Suppressor macrophage treated with lipopolysaccharide for 4 hours (primary cell): ENCODE measurements at places on chromosomes 3 and 15.

- DNase-seq, result no peak
Observed at GRCh38 chr3:134677987-134678308, 27.1 kb upstream of the KY start.

GRCh38 chr15:86355801-86356200 lies 276.1 kb downstream of the AGBL1 start:
- no peak for DNase-seq

DNA sequence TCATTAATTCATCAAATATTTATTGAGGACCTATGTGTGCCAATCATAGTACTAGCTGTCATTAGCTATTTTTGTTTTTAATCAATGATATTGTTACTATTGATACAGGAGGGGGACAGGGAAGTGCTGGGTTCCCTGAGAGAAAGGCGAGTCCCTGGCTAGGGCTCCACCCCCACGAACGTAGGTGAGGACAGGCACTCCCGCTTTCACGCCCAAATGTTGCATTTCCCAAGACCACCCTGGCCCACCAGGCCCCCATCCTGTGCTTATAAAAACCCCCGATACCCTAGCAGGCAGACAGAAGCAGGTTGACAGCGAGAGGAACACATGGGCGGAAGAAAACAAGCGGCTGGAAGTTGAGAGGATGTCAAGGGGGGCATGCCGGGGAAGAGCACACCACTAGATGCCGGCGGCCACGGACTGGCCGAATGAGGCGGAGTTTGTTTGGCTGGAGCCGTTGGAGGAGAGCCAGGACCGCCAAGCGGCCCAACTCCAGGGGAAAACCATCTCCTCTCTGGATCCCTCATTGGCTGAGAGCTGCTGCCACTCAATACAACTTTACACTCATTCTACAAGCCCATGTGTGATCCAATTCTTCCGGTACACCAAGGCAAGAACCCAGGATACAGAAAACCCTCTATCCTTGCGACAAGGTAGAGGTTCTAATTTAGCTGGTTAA lies 798.7 kb upstream of the SEMA6D start:
- no peak for DNase-seq

- no peak for DNase-seq
Observed at GRCh38 chr15:87781959-87782625, 474.4 kb downstream of the NTRK3 start.

DNA sequence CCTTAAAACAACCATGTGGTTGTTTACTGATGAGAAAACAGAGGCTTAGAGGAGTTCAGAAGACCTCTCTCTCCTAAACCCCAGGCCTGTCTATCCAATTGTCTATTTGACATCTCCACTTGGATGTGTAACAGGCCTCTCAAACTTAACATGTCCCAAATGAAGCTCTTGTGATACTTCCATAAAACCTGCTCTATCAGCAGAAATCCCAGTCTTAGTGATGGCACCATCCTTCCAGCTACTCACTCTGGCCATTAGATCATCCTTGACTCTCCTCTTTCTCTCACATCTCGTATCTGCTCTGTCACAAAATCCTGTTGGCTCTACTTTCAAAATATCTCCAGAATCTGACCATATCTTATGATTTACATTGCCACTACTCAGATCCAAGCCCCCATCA lies 28.8 kb downstream of the EHHADH start:
- DNase-seq, result no peak

GRCh38 chr15:89332446-89332845 lies 2.2 kb downstream of the POLG start:
- peak; percentile 20 for DNase-seq

DNA sequence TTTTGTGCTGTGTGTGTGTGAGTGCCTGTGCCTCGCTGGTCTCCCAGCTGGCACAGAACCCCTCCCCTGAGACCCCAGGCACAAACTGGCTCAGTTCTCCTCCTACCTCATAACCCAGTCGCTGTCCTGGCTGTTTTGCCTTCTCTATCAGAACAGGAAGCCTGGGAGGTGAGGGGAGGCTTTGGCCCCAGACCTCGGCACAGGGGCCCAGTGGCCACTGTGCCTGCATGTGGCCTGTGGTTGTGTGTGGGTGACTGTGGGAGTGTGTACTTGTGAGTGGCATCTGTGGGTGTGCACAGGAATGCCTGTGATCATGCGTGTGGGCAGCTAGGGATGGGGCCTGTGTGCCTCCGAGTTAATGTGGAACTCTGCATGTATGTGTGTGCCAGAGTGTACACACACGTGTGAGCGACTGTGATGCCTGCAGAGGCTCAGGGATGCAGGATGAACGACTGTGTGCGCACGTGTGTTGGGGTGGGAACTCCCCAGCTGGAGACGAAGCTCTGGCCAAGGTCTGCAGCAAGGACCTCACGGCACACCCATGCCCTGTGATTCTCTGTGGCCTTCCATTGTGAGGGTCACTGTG lies 32.3 kb downstream of the PSTPIP1 start:
- DNase-seq, result no peak

GRCh38 chr3:127467391-127467790 lies 123.1 kb downstream of the TPRA1 start:
- DNase-seq, result no peak

GRCh38 chr3:33218446-33219174 lies at the start of gene SUSD5:
SUSD5 (minus strand) TSS chr3:33218810; CDS start chr3:33218797, 13 bp downstream.
- DNase-seq, result no peak

- no peak for DNase-seq
Observed at GRCh38 chr15:38991701-38992100, 427.1 kb upstream of the RASGRP1 start.

DNA sequence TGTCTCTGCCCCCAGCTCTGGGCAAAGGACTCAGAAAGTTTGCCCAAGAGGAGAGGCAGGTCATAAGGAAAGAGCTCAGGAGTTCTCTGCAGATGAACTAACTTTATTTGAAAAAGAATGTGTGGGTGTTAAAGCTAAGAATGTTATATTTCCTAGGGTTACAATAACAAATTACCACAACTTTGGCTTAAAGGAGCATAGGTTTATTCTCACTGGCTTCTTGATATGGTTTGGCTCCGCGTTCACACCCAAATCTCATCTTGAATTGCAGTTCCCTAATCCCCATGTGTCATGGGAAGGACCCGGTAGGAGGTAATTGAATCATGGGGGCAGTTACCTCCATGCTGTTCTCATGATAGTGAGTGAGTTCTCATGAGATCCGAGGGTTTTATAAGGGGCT lies 383.7 kb upstream of the CFAP20DC start:
- DNase-seq, result no peak

DNA sequence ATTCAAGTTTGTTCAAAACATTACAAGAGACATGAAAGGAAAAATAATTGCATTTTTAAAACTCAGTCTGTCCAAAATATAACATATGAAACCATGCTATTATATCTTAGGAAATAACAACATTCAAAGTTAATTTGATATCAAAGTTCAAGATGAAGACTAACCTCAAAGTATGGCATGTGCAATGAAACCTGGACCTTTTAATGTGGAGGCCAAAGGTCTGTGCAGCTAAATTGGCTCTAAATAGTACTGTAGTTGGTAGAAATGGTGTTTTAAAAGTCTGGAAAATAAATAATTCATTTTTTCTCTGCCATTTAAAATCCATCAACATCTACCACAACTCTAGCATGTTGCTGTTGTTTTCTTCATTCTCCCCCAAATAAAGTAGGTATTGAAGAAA lies 8.7 kb downstream of the GRAMD1C start:
- no peak for DNase-seq

DNA sequence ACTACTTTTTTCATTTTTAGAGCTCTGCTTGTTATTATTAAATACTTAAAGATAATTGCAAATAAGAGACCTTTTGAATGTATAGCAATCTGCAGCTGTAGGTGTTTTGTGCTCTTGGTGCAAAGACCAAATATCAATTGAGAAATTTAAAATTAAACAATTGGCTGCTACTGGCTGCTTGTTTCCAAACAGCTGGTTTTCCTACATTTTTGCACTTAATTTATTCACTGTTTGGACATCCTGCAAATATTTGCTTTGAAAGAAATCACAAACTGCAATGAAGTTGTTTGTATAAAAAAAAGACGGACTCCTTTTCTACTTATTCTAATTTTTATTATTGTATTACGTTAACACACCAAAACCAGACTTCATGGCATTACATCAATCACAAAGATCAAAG lies 35.6 kb downstream of the MED12L start:
- DNase-seq, result no peak

DNA sequence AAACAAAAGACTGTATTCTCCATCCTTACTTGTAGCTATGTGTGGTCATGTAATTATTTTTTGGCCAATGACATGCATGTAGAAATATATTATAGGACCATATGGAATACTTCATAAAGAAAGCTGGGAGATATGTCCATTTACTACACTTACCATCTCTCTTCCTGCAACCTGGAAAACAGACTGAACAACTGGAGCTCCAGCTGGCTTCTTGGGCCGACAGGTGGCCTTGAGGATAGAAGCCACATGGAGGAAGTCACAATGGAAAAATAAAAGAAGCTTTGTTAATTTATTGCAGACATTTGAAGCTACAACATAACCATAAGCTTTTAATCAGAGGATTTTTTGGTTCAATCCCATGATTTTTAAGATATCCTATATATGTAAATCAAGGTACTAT lies 167.9 kb upstream of the CBLB start:
- no peak for DNase-seq

- no peak for DNase-seq
Observed at GRCh38 chr15:54282228-54282836, 304.1 kb downstream of the UNC13C start.

GRCh38 chr3:185825639-185826481 lies 1.0 kb upstream of the IGF2BP2 start:
- DNase-seq, result peak; percentile 47

DNA sequence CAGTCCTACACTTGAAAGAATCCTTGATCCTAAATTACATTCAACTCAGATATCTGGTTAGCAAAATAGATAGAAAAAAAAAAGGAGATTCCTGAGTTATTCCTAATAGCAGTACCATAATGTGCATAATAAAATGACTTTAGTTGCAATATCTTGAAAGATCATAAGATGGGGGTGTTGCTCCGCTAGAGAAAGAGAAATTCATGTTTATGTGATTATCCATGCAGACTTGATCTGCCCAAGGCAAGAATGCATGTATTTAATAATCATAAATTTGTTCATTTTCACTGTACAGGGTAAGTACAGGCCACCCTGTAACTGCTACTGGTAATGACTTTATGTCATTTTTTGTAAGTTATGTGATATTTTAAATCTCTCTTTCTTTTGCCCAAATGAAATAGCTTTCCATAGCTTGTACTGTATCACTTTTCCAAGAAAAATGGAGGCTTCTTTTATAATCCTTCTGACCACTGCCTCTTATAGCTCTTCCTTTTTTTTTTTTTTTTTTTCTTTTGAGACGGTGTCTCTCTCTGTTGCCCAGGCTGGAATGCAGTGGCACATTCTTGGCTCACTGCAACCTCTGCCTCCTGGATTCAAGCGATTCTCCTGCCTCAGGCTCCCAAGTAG lies 84.6 kb downstream of the HCN4 start:
- DNase-seq, result peak; percentile 20

- DNase-seq, result no peak
Observed at GRCh38 chr3:31953091-31953490, 28.0 kb downstream of the OSBPL10 start.

DNA sequence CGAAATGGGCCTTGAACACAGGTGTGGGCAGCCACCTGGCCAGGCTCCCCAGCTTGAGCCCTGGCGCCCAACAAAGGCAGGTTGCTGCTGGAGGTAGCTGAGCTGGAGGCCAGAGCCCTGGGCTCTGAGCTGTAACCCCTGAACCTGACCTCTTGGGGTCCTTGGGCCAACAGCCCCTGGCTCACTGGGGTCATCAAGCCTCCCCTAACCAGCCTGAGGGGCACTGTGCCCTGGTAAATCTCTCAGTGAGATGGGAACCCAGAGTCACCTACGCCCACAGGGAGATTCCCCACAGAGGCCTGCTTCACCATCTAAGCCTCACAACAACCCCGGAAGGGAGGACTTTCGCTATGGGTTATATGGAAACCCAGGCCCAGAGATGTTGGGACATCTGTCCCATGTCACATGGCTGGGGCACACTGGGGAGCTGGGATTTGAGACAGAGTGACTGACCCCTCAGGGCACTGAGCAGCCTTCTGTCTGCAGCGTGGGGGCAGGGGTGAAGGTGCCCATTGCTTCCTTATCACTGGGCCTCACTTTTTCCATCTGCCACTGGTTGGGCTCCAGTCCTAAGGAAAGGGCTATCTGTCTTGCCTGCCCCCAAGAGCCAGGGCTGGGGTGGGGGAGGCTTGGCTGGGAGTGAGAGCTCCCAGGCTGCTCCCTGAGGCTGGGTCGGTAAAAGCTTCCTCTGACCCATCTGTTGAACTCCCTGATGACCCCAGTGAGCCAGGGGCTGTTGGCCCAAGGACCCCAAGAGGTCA lies 59.1 kb downstream of the IQSEC1 start:
- peak; percentile 83 for DNase-seq

DNA sequence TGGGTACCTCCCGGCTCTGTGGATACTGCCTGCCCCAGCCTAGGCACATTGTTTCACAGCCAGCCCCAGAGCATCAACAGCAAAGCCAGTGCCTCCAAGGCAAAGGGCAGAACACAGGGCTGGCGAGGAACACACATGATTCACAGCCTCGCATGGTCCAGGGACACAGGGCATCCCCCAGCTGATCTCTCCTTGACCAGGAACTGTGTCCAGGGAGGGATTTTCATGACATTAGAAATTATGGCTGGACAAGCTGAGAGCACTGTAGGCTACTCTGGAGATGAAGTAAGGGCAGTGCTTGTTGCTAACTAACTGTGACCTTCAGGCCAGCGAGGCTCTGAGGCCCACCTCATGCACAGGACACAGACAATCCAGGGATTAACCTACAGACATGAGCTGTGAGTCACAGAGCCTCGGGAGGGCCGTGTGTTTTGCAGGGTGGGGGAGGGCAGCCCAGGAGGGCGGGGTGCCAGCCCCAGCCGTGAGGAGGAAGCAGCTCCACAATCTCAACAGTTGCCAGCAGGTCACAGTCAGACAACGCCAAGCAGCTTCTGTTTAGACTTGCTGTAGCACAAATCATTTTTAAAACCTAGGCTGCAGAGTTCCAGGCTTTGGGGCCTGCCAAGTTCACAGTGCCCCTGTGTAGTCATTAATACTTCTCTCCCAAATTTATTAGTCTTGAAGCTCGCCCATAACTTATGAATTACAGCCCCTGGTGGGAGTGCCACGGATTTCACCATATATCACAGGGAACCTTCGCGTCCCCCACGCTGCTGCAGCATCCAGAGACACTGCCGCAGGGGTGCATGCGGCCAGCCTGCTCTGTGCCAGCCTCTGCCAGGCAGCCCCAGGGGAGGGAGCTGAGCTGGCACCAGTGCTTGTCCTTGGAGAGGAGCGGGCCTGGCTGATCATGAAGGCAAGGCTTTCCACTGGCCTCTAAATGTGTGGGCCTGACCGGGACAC lies 114.7 kb downstream of the ETFA start:
- DNase-seq, result peak; percentile 27

DNA sequence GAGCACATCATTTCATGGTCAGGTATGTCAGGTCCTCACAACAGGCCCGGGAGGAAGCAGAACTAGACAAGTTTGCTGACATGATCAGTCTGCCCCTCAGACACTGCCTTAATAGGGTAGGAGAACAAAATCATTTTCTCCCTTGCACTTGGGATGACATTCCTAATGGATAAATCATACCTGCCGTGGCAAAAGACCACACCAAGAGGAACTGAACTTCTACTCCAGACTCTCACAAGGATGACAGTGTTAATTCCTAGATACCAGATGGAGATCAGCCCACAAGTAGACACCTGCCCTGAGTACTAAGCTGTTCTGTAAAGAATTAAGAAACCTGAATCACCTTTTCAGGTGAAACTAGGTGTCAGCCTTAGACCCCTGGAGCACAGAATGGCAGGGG lies 19.5 kb downstream of the SIAH2 start:
- no peak for DNase-seq

GRCh38 chr3:167441256-167441655 lies 32.6 kb downstream of the SERPINI2 start:
- peak; percentile 16 for DNase-seq

GRCh38 chr15:77634266-77634962 lies 1.7 kb upstream of the LINGO1 start:
- DNase-seq, result peak; percentile 58
